Stimulated activated CD4-positive, alpha-beta T cell treated with anti-CD3 and anti-CD28 coated beads, Interleukin-2, amount 100 ng/mL, for 4 hours (primary cell): ENCODE measurements at places on chromosomes 4 and X.

- DNase-seq = no peak
These were observed 75.3 kb upstream of the MXD4 start for GRCh38 chr4:2337131-2337723.

GRCh38 chr4:85228264-85228663 is 246.7 kb upstream of the ARHGAP24 start:
- no peak for DNase-seq

DNA sequence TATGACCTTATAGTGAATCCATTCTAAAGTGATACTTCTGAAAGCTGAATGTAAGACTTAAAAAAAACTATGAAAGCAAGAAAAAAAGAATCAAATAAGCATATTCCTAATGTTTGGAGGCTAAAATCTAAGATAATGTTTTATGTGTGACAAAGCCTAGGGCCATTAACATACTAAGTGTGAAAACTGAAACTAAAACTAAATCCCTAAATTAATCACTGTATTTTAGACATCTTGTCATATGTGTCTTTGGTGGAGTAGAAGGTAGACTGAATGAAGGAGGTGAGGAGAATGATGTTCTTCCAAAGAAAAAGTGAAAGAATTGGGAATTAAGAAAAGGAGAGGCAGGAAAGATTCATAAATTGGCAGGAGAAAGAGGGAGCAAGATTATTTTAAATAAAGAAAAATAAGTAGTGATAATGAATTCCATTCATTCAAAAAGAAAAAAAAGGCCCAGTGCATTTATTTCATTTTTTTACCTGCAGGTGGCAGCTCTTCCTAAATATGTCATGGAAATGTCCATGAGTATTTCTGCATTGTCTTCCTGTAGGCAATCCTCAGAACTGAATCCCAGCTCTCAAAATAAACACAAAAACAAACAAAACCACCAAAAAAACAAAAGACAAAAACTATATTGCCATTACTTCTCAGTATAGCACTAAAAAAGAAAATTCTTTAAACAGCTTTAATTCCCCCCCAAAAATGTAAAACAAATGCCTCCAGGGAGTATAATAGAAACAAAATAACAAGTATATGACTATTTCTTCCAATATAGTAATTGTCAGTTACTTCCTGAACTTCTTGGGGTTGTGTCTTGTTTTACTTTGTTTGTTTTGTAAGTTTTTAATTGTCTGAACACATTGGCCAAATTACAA is 17.0 kb upstream of the AP1AR start:
- no peak for DNase-seq

GRCh38 chrX:71938371-71938770 is 27.7 kb downstream of the NHSL2 start:
- DNase-seq = no peak

DNA sequence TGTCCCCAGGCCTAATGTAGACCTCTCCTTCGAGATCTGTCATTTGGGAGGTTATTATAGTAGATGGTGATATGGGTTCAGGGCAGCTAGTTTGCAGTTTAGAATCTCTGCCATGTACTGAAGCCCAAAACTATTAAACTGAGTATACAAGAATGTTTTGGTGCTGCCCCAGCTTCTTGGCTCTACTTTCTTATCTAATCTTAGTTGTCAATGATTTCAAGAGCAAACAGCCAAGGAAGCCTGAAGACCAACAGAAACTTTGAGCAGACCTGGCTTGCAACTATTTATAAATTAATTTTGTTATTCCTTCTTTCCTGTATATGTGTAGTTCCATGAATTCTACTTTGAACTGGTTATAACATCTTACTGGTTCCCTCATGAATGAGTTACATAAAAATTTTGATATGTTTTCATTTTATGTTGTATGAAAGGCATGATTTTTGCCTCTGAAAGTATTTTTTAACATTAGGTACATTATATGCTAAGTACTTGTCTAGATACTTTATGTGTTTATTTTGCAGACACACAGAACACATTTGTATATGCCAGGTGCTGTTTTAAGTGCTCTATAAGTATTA is 2.0 kb upstream of the MGST2 start:
- no peak for DNase-seq

DNA sequence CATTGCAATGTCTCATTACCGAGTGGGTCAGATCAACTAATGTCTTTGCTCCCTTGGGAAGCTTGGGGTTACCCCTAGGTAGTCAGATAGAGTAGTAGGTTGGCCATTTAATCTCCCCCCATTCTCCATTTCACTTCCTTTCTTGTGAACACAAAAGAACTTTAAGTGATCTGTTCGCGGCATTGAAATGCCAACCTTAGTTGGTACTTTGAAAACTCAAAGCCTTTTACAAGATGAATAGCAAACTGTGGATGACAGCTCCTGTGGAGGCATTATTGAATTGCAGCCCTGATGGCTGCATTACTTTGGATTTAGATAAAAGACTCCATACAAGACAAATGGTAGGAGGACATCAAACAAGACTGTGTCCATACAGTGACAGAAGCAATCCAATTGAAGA is 469.1 kb downstream of the GBA3 start:
- DNase-seq = no peak

DNA sequence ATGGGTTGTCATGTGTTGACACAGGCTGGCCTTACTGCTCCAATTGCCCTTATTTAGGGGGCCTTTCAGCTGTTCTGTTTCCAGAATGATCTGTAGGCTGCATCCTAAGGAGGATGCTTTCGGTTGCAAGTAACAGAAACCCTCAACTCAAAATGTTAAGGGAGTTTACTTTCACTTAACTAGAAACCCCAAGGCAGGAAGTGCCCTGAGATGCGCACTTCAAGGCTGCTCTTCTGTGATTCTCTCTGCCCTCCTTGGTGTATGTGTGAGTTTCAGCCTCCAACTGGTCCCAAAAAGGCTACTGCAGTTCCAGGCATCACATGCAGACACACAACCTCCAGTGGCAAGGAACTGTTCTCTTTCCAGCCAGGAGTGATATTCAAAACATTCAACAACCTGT is 97.3 kb upstream of the ATP6AP2 start:
- DNase-seq = no peak

- DNase-seq = no peak
These were observed 359.4 kb upstream of the FSTL5 start for GRCh38 chr4:162523171-162523570.

DNA sequence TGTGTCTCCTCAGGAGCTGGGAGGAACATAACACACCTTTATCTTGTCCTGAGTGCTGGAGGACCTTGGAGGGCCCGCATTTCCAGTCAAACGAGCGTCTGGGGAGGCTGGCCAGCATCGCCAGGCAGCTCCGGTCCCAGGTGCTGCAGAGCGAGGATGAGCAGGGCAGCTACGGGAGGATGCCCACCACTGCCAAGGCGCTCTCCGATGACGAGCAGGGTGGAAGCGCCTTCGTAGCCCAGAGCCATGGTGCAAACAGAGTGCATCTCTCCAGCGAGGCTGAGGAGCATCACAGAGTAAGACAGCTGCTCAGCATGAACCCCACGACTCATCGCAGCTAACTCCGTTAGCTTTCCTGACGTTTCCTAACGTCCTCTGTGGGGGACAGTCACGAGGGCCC is 430 bp downstream of the TRIML1 start:
- DNase-seq = no peak

DNA sequence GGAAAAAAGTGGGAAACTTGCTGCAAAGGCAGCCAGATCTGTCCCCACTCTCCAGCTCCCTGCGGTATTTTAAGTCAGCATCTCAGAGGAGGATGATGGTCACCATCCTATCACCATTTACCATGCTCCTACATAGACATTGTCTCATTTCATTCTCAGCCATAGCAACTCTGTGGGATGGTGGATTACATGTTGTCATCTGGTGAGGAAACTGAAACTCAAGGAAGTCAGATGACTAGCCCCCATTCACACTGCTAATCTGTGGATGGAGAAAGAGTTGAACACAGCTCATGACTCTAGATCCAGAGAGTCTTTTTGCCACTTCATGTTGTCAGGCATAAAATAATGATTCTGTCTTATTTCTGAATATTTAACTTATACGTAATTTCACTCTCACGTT is 323.5 kb downstream of the PTTG2 start:
- no peak for DNase-seq

DNA sequence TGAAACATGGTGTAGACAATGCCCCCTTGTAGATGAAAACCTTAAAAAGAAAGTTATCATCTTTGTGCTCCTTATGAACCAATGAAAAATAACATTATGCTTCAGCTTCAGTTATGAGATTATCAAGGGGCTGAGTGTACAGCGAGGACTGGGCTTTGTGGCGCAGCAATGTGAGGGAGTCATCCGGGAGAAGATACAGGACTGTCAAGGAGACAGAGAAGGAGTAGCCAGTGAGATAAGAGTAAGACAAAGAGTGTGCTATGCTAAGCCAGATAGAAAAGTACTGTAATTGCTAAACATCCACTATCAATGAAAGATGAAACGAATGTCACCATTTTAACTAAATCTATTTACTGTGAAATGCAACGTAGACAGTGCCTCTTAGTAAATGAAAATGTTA is 3.6 kb upstream of the KLHL15 start:
- no peak for DNase-seq

DNA sequence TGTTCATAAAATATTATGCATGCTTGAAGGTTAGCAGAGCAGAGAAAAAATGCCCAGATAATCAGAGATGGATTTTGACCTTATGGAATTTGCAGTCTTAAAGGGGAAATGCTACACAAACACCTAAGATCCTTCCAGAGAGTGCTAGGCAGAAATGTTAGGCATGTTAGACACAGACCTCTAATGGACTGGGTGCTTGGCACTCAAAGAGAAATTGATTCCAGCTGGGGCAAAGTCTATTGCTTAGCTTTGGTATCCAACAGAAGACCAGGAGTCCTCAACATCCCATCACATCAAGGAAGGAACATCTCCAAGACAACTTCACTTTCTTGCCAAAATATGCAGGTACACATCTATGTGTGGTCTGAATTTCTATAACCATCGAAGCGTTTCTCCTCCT is 32.2 kb upstream of the PPARGC1A start:
- DNase-seq = no peak

DNA sequence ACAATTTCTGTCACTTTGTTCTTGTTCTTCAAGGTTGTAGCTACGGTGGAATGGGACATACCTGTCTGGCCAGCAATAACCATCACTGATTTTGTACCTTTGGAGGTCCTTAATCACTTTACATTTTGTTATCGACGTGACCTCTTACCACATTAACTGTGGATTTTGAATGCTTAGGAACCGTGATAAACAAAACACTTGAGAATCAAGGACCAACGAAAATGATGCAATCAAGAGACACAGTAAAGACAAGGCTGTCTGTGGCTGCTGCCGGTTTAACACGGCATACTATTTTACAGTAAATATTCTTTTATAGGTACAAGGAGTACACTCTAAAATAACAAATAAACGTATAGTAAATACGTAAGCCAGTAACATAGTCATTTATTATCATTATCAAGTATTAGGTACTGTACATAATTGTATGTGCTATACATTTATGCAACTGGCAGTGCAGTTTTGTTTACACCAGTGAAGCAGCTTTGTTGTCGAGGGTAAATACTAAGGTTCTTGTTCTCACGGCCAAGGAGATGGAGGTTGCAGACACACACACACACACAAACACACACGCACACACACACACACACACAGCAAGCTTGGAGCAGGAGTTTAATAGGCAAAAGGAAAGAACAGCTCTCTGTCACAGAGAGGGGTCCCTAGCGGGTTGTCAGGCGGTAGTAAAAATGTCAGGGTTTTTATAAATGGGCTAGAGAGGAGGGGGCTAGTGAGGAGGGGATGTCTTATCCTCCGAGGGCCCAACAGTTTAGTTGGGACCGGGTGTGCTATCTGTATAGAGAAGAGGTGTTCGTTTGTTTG is 194.7 kb upstream of the CXorf51B start:
- no peak for DNase-seq

GRCh38 chr4:55491486-55491885 is 55.2 kb downstream of the CLOCK start:
- DNase-seq = no peak

- no peak for DNase-seq
These were observed 11.9 kb downstream of the CA5B start for GRCh38 chrX:15749642-15750610.

DNA sequence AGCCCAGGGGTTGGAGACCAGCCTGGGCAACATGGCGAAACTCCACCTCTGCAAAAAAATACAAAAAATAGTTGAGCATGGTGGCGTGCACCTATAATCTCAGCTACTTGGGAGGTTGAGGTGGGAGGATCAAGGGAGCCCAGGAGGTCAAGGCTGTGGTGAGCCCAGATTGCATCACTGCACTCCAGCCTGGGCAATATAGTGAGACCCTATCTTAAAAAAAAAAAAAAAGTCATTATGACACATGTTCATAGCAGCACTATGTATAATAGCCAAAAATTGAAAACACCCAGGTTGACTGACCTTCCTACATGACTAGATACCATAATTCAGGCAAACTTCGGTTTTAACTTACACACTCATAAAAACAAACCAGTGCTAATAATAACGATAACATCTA is 90.8 kb upstream of the RBPJ start:
- DNase-seq = no peak

DNA sequence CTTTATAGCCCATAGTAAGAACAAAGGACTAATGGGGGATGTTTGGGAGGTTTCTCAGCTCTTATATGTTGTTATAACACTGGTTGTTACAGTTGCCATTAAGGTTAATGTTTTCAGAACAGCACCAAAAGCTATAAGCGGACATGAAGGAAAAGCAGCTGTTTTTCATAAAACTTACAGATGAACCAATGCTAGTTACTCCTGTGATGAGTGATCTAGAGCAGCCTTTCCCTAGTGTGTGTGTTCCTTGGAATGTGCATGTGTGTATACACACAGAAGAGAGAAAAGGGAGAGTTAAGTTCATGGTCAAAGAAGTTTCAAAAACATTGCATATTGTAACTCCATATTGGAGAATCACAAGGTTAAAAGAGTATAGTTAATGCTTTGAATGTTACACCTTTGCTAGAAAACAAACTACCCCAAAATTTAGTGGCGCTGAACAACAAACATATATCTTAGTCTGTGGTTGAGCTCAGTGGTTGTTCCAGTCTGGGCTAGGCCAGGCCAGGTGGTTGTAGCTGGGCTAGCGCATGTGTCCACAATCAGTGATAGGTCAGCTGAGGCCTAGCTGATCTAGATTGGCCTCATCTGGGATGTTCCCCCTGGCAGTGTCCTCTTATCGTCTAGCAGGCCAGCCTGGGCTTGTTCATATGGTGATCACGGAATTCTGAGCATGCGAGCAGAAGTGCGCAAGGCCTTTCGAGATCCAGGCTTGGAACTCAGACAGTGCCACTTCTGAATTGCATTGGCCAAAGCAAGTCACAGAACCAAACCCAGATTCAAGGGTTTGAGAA is 151.0 kb downstream of the NHS start:
- no peak for DNase-seq

DNA sequence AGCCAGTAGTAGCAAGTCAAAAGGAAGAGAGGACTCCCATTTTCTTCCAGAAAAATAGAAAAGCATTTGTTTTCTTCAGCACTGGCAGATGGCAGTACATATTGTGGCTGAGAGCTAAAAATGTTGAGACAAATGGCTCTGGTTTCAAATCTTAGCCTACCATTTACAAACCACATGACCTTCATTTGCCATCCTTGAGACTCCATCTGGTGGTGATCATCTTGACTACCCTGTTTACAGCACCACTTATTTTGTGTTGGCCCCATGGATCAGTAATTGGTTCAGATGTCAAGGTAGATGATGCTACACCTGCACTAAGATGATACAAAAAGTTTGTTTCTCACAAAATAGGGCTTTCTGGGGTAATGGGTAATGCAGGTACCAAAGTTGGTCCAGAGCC is 951.8 kb upstream of the IGFBP7 start:
- no peak for DNase-seq

- DNase-seq = no peak
These were observed 697 bp downstream of the ZNF280C start for GRCh38 chrX:130267956-130268448.

GRCh38 chrX:69028006-69028760 is 137.1 kb downstream of the PJA1 start:
- no peak for DNase-seq
